Right hindlimb (tissue), 1 donor: ENCODE measurements at places on chromosomes 12 and 14.
A peak's percentile ranks its signal among the peaks of the same experiment; 100 is the strongest.

DNA sequence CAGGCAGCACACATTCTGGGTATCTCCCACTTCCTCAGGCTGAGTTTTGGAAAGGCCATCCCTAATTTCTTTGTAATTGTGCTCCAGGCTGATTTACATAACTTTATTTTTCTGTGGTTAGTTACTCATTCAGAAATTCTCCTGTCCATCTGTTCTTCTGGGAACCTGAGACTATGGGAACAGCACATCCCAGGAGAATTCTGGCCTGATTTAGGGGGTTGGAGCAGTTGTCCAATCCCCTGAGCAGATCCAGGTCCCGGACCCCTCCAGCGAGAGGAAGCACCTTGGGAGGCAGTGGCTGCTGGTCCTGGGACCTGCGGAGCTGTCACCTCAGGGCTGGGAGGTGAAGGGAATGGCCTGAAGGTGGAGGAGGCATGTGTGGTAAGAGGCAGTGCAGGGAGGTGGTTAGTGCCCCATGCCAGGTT is 40.4 kb downstream of the TSPAN9 start:
- no peak for DNase-seq

DNA sequence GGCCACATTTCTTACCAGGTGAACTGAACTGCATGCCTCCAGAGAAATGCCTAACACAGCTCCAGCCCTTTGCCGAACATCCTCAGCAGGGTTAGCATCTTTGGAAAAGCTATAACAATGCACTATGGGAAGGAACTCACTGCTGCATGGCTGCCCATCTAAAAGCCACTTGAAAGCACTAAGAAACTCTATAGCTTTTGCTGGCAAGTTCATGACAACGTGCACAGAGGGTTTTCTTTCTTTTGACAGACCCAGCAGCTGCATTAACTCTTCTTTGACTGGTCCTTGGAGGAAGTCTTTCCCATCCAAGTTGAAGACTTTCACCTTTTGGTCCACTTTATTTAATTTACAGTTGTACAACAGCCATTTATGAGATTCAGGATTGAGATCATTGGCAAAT is 5.3 kb downstream of the TRMT5 start:
- no peak for DNase-seq

DNA sequence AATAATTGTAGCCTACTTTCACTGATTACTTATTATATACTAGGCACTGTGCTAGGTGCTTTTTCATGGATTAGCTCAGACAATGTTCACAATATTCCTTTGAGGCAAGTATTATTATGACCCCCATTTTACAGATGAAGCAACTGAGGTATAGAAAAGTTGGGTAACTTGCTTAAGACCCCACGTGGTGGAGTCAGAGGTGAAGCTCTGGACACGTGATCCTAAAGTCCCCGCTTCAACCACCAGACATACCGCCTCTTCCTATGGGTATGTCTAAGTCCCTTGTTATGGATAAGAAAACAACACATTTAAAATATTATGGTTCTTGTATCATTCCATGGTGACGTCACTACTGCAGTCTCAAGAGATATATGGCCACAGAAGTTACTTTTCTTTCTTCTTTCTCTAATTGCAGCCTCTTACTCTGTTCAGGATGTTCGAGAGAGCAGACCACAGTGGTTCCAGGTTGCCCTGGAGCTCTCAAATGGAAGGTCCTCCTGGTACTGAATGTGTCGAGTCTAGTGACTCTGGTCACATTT is 157.7 kb downstream of the HELB start:
- no peak for DNase-seq

GRCh38 chr12:10409392-10409791 is at the start of gene KLRC4:
KLRC4 (minus strand) TSS chr12:10409757; CDS start chr12:10409575, 182 bp downstream.
- DNase-seq, result no peak

- no peak for DNase-seq
Measured at GRCh38 chr12:91940826-91941570, 204.6 kb downstream of the BTG1 start.

GRCh38 chr14:89621009-89621421 is 204.0 kb upstream of the FOXN3 start:
- no peak for DNase-seq

GRCh38 chr12:6764011-6764828 is 1.9 kb upstream of the PTMS start:
- peak; percentile 98 for DNase-seq

DNA sequence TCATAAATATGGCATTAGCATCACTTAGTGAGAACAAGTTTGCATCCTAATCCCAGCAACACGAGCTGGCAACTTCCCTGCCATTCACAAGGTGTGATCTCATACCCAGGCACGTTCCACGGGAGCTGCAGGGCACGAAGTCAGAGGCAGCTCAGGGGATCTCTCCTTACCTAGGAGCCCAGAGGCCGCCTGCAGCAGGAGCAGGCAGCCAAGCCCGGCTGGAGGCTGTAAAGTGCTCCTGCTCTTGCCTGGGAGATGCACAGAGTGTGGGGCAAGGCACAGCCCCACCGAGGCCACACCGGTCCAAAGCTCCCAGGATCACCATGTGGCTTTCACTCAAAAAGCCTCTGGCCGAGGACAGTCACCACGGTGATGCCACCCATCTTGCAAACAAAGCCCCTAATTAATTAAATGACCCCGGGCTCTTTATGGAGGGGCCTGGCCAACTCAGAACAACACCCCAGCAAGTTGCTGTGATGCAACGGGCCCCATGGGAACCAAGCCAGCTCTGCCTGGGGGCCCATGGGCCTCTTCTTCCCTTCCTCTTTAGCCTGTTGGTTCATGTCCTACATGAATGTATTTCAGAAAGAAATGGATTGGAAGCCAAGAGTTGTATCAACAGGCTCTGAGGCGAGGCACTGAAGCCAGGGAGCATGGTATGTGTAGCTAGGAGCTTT is 26.5 kb downstream of the NUAK1 start:
- DNase-seq, result no peak

DNA sequence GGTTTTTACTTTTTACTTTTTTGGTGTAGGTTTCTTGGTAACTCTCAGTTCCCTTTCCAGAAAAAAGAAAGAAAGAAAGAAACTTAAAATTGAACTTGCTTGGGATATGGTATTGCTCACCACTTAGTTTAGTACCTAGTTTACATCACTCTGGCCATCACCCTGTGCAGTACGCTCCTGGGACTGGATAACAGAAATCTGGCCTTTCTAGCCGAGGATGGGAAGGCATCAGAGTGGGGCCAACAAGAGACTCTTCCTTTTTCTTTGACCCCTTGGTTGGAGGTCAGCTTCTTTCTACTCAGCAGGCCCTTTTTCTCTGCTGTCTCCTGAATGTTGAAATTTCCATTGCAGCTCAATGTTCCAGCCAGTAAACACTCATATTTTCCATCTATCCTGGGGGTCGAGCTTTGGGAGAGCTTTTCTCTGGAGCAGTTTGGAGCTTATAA is 156.6 kb downstream of the TGFB3 start:
- DNase-seq, result peak; percentile 69

DNA sequence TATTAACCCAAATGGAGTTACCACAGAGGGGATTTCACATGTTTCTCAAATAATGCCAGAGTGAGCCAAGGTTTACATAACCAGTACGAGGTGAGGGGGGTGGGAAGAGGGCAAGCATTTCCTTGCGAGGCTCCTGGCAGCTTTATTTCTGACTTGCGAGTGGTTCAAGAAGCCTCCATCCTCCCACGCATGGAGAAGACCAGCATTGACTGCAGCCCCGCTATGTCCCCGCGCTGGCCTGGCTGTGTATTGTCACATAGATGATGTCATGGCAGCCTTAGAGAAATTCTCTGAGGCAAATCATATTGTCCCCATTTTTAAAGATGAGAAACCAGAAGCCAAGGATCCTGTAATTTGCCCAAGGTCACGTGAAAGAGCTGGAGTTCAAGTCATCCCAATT is 188.2 kb downstream of the CACNA1C start:
- DNase-seq, result peak; percentile 11

DNA sequence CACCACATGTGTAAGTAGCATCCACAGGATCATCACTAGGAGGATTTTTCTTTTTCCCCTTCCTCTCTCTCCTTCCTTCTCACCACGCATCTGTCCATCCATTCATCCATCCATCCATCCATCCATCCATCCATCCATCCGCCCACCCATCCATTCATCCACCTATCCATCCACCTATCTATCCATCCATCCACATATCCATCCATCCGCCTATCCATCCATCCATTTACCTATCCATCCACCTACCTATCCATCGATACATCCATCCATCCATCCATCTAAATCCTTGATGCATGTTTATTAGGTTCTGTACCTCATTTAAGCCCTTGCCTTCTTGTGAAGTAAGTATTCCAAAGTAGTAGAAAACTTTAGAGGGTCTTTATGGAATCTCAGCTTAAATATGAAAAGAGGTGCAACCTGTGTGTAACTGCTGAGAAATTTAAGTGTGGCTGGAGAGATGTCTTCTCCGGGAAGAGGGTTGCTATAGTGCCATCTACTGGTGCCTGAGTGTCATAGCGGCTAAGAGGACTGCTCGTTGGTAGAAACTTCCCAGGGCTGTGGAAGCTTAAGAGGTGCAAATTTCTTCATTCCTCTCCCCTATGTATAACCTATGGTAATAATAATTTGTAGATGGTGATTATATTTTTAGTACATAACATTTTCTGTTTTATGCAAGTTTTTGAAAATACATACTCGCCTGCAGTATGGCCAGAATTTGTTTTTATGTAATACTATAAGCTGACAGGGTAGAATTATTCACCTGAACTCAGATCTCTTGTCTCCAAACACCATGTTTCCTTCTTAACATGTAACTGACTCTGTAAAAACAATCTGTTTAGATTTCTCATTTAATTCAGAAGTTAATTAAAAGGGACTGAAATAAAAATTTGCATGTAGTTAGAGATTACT is 46.0 kb downstream of the MYO1H start:
- DNase-seq, result peak; percentile 34
